A172 (cell line): ENCODE measurements at places on chromosomes 6 and 20. TPM values are rescaled to one million over a fixed set of nuclear protein-coding genes. Genes with fewer than 3 reads are reported as not detected.

DNA sequence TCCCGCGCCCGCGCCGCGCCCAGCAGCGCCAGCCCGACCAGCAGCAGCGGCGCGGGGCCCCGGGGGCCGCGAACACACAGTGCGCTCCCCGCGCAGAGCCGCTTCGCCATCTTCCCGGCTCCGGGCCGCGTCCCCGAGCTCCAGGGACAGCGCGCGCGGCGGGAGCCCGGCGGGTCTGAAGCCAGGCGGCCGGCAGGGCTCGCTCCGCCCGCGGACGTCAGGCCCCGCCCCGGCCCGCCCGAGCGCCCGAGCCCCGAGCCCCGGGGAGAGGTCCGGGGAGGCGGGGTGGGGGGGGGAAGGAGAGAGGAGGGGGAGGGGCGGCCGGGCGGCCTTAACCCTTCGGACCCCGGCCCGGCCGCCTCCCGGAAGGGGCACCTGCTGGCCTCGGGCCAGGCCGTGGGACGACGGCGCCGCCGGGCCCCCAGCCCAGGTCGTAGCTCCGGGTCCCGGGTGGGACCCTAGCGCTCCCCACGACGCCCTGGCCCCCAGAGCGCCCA is at the start of gene LAMA5:
TSS of gene LAMA5 (minus strand) at position 177 of the 497 bp plus-strand sequence. CDS start at position 110, 67 bp downstream.
- DNase-seq: no peak

DNA sequence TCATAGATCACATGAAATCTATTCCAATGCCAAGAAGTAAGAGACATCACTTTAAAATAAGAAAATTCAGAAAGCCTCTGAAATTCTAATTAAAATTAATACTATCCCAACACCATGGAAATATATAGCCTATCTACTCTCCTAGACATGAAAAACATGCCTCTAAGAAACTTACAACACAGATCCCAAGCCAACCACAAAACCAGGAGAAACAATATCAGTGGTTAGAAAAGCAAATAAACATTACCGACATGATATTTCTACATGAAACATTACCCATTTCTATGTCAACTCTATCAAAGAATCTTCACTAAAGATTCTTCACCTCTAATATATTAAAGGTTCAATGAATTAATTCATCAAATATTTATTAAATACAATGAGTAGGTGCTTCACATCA is 4.8 kb downstream of the EPB41L2 start:
- no peak for DNase-seq

The C6orf15 gene
- total RNA-seq: 2.4 TPM in 2 replicates

- no peak for DNase-seq
These were observed 381.6 kb downstream of the UTRN start for GRCh38 chr6:144666781-144667180.

- DNase-seq: no peak
These were observed 635.3 kb upstream of the MARCKS start for GRCh38 chr6:113221850-113222249.

GRCh38 chr6:129597023-129597713 is 112.8 kb downstream of the ARHGAP18 start:
- no peak for DNase-seq

- DNase-seq: no peak
These were observed 364.3 kb upstream of the SPTLC3 start for GRCh38 chr20:12644461-12644860.

GRCh38 chr20:50450493-50450826 is 59.7 kb upstream of the PTPN1 start:
- no peak for DNase-seq

DNA sequence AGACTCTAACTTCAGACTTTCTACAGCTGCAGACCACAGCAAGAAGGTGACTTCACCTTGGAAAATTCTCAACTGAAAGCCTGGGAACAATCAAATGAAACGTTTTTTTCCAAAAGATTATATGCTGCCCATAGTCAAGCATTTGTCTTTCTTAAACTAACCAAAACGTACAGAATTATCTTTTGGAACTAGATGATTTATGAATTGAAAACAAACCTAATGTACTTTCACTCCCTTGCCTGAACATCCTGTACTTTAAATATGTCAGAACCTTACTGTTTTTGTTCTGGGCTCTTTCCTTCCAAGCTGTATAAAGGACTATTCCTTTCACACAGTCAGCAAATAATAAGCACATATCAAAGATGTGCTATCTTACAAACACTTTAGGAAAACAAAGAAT is 62.4 kb upstream of the TNFAIP3 start:
- no peak for DNase-seq

The CASS4 gene
- not detected in 2 replicates for total RNA-seq

DNA sequence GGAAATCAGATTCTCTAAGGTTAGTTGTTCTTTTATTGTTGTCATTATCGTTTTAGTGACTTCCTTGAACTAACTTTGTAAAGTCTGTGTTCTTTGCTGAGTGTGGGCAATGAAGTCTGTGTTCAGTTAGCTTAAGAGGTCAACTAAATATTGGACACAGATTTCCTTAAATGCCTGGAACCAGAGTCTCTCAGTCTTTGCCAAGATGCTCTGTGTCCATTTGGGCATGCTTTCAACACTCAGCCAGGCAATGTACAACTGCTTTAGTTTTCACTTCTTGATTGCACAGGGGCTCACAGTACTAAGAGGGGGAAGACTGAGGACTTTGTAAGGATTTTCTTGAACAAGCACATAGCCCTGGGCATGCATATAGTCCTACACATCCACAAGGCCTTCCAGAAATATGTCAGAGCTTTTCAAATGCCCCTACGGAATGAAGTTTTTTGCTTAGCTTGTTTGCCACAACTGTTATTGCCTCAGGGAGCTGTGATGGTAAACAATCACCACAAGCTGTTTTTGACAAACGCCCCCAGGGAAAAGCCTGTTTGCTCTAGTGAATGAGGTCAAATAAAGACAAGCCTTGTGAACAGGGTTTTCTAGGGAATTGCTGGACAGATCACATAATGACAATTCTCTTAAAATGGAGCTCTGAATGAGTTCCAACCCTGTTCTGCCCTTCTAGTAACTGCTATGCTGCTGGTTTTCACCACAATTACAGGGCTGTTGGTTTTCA is 82.5 kb downstream of the B3GAT2 start:
- DNase-seq: no peak

DNA sequence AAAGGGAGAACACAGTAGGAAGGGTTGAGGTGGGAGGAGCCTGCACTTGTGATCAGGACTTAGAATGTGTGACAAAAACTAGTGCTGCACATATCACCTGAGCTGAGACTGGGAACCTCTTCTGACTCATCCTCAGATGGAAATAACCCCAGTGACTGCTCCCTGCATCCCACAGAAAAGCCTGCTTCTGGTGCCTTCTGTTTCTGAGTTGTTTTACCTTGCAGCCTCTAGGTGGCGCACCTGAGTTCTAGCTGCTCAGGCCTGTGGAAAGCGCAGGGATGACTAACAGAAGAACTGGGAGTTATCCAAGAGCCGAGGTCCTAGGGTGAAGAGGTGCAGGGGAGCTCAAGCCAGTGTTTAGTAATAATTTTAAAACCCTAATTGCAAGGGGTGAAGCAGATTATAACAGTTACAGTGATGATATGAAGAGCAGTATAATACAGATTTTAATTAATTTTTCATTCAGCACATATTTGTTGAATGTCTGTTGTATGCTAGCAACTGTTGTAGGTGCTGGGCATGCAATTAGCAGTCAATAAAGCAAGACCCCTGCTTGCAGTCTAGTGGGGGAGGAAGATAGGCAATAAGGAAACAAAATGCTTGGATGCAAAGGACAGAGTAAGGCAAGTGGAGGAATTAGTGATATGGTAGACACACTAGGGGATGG is 302.5 kb downstream of the DHX35 start:
- peak; percentile 80 for DNase-seq
